ENCODE measurements at places on chromosomes 3 and 15.

GRCh38 chr15:57761562-57761961 is 55.0 kb downstream of the POLR2M start:
- no peak for DNase-seq

GRCh38 chr3:149625795-149626194 is 32.0 kb downstream of the WWTR1 start:
- DNase-seq: no peak

DNA sequence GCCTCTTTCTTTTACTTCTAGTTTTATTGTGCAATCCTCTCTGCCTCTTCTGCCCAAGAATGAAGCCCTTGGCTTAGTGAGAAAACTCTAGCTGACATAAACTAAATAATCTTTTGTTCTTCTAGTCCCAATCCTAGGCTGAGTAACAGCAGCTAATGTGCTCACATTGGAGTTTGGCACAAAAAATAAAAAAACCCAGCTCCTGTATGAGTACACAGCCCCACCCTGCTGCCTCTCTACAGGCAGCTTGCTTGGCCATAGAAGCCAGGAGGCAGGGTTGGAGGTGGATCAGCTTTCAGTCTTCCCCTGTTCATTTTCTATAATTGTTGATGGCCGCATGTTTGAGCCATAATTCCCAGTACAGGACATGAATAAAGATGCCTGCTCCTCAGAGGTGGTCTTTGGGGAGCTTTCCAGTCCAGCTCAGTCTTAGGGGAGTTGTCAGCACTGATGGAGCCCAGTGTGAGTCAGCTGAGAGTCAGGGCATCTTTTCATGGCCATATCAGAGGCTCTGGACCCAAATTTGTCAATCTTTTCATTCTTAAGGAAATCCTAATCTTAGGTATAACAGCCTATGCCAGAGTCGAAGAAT is 46.7 kb downstream of the RTP1 start:
- no peak for DNase-seq

- DNase-seq: no peak
Measured at GRCh38 chr15:43330780-43331087, 361 bp upstream of the LCMT2 start.

Data from T47D (cell line).